ENCODE measurements at places on chromosomes 13 and 19. TPM values are rescaled to one million over a fixed set of nuclear protein-coding genes. Genes with fewer than 3 reads are reported as not detected.

- DNase-seq = no peak
These were observed 48.8 kb downstream of the COMP start for GRCh38 chr19:18742324-18742723.

DNA sequence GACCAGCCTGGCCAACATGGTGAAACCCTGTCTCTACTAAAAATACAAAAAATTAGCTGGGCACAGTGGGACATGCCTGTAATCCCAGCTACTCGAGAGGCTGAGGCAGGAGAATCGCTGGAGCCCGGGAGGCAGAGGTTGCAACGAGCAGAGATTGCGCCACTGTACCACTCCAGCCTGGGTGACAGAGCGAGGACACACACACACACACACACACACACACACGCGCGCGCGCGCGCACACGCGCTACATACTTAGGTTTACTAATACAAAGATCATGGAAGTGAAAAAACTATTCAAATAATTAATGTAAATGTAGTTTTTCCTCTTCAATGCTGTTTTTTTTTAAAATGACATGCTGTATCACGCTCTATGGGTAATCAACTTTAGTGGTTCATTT, 58.5 kb upstream of the ZDHHC20 start:
- no peak for DNase-seq

Gene PLIN4
- total RNA-seq = 331 TPM

DNA sequence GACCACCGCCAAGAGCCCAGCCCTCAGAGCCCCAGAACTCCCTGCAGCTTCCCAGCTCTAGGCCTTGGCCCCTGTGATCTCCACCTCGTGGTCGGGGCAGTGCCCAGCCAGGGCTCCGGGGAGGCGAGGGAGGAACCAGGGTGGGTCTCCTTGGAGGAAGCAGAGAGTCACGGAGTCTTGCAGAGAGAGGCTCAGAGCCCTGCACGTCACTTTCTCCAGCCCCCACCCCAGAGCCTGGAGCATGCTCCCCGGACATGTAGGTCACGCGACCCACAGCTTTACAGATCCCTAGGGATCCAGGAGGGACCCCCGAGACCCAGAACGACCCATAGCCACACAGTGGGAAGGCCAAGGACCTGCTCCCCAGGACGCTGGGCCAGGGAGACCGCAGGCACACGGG, 11.9 kb downstream of the GADD45B start:
- peak; percentile 37 for DNase-seq

Gene IGFL3
- not detected for total RNA-seq

- DNase-seq = no peak
These were observed 25.4 kb downstream of the PCDH9 start for GRCh38 chr13:67204764-67205163.

DNA sequence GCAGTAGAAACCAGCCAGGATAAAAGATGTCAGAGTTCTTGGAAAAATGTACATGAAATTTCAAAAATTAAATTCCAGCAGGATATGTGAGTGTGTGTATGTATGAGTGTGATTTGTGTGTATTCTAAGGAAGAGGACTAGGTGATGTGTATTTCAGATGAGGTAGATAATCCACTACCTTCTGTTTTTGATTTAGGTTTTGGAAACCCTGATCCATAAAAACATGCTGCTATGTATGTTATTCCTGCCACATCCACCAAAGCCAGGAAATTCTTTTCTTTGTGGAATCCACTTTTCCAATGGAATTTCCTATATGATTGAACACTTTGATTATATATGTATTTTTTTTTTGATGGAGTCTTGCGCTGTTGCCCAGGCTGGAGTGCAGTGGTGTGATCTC, 276.9 kb downstream of the UQCRFS1 start:
- no peak for DNase-seq

Gene OVOL3
- not detected for total RNA-seq

DNA sequence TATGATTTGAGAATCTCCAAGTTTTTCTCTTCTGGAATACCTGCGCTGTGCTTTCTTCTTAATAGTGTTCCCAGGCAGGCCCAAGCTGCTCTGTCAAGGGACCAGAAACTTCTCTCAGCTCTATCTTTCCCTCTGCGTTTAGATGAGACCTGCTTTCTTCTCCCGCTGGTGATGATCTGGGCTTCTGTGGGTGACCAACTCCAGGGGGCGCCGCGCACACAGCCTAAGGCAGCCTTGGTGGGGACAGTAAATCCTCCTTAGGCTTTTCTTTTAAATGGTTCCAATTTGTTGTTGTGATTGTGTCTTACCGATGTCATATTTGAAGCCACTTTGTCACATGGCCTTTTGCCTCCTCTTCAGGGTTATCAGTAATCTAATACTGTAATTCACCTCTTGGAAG, 439.4 kb upstream of the KLF12 start:
- DNase-seq = no peak

DNA sequence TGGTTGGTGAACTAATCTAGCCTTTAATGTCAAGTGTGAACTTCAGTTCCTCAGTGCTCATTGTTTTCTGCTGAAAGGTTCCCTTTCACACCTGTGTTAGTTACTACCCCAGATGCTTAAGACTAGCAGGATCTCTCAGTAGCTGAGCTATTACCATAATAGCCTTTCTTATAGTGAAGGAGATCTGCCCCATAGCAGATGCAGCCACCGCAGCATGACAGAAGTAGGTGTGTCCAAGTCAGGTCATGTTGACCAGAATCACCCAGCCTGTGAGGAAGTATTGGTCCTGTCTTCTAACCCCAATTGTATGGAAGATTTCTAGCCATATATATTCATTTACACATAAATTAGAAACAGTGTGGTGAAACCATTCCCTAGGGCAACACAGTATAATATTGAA, 37.3 kb downstream of the ZAR1L start:
- no peak for DNase-seq

GRCh38 chr19:34353546-34353945, 11.4 kb upstream of the GPI start:
- DNase-seq = no peak

- no peak for DNase-seq
These were observed 14.2 kb downstream of the FBXO46 start for GRCh38 chr19:45716359-45717130.

- DNase-seq = no peak
These were observed 1226.7 kb downstream of the UQCRFS1 start for GRCh38 chr19:27986299-27986698.

DNA sequence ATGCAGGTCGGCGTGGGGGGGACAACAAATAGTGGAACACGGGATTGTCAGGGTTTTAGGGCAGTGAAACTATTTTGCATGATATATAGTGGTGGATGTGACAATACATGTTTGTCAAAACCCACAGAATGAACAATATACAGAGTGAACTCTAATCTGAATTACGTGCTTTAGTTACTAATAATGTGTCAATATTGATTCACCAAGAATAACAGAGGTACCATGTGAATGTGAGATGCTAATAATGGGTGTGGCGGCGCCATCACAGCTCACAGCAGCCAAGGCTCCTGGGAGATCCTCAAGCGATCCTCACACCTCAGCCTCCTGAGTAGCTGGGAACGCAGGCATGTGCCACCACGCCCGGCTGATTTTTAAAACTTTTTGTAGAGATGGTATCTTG, 12.9 kb downstream of the ELAVL1 start:
- no peak for DNase-seq

Gene C19orf67
- not detected for total RNA-seq

Gene CEACAM7
- not detected for total RNA-seq

Gene ARID3A
- 5.3 TPM for total RNA-seq

DNA sequence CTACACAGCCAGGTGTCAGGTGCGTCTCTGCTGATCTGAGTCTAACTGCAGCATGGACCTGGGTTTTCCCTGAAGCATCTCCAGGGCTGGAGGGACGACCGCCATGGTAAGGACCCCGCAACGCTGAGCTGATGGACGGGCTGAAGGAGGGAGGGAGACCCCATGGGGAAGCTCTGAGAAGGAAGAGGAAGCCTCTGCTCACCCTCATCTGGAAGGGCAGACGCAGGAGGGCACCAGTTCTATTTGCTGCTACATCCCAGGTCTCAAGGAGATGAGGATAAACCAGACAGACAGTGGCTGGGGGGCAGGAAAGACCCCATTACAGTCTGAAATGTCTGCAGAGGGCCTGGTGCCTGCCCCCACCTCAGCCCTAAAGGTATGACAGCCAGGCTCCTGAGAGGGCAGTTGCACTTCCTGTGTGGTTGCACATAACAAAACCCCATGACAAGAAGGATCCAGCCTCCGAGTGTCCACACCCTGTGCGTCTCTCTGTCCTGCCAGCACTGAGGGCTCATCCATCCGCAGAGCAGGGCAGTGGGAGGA, at the start of gene LILRA2:
Gene LILRA2 (plus strand): TSS at position 461 of the 543 bp plus-strand sequence. CDS start 89 bp downstream, outside the sequence.
- no peak for DNase-seq

DNA sequence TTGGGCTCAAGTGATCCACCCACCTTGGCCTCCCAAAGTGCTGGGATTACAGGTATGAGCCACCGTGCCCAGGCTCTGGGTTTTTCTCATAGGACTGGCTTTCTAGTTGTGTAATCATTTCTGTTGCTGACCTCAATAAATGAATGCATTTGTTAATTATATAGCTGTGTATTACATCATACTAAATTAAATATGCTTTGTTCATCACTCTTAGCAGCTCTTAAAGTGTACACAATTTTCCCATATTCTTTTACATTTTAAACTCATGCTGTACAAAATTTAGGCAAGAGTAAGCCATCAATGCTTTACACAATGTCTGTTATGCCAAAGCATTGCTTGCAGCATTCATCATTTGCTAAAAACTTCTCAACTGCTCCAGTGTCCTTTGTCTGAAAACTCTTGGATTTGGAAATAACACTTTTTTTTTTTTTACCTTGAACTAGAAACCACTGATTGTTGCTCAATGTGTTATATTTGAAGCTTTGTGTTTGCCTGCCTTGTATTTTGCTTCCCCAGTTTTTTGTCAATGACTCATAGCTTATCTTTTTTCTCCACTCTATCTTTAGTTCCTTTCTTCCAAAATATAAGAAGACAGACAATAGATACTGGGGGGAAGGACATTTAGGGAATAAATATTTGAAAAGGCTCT, 31.4 kb downstream of the CCDC122 start:
- no peak for DNase-seq

- peak; percentile 41 for DNase-seq
These were observed 788 bp upstream of the RTBDN start for GRCh38 chr19:12834976-12835757.

Gene ADGRE3
- total RNA-seq = 0.27 TPM

- peak; percentile 86 for DNase-seq
These were observed at the start of gene NOVA2 for GRCh38 chr19:45973553-45974338. Gene NOVA2, minus strand, starts transcription at chr19:45973865. Its CDS starts 514 bp downstream, at chr19:45973351.

Gene GPR4
- 5.2 TPM for total RNA-seq

Gene TLE6
- 1.9 TPM for total RNA-seq

Gene C19orf85
- not detected for total RNA-seq

DNA sequence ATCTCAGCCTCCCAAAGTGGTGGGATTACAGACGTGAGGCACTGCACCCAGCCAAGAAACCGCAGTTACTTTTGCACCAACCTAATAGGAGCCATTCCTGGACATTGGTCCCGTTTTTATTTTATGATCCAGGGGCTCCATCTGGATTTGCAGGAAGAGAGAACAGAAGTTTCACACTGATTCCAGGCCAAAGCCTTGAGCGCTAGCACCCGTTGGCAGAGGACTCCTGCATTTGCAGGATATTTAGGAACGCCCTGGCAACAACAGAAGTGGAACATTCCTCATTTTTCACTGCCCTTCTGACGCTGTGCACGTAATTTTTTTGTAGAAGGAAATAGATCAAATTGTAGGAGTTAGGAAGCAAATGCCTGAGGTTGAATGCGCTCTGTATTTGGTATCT, 11.7 kb upstream of the SULT2A1 start:
- DNase-seq = no peak

- peak; percentile 19 for DNase-seq
These were observed 132.7 kb upstream of the KL start for GRCh38 chr13:32883474-32883873.

Gene ZNF574
- total RNA-seq = 9.1 TPM

Gene CEACAM5
- not detected for total RNA-seq

- no peak for DNase-seq
These were observed 2.2 kb downstream of the IGFLR1 start for GRCh38 chr19:35740108-35740422.

- no peak for DNase-seq
These were observed 86.9 kb downstream of the HSPH1 start for GRCh38 chr13:31074756-31075155.

GRCh38 chr19:1158885-1159448, 15.1 kb downstream of the SBNO2 start:
- DNase-seq = no peak

Measured in left cardiac atrium (tissue), 4 donors.